ENCODE measurements at places on chromosomes 13 and 19.

DNA sequence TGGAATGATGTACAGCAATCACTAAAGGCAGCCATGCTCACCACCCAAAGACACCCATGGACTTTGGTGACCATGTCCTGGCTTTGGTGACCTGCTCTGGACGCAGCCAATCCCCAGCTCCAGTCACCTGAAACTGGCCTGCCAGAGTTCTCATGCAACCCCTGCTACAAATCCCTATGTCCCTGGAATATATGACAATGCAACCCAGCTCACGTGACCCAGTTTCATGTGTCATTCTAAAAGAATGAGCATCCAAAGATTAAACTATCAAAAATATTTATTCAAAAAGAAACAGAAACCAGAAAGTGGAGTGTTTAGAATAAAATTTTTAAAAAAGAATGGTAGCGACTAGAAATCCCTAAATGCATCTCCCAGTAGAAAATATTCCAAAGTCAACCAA is 203.3 kb upstream of the IRS2 start:
- no peak for DNase-seq

GRCh38 chr13:49400755-49401659 is 42.9 kb downstream of the CAB39L start:
- DNase-seq, result no peak

GRCh38 chr19:30227012-30227621 is 145.1 kb upstream of the ZNF536 start:
- DNase-seq, result no peak

DNA sequence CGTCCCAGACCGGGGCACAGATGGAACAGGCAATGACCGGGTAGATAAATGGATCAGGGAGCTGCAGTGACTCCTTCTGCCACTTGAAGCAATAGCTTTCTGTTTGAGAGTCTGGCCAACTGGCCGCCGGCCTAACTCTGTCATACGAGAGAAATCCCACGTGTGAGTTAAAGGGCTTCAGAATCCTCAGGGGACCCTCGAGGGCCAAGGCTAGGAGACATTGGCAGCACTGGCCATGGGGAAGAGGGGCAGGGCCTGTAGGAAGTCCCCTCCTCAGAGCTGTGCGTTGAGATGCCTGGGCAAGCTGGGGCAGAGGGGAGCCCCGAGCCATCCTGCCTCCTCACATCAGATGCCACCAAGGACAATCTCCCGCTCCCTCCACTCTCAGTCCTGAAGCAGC is 51.6 kb downstream of the KLF2 start:
- DNase-seq, result no peak

DNA sequence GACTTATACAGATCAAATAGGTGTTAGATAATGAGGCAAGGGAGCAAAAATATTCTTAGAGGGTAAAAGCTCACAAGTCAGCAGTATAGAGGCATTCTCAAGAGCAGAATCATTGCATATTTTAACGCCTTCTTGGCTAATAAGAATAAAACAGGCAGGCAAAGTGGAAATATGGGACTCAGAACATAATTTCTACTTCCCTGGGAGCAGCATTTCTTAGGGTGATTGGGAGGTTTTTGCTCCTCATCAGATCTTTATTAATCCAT is 39.6 kb downstream of the LHFPL6 start:
- DNase-seq, result no peak

- DNase-seq, result no peak
These were observed 120.5 kb downstream of the SLC7A1 start for GRCh38 chr13:29474991-29475390.

DNA sequence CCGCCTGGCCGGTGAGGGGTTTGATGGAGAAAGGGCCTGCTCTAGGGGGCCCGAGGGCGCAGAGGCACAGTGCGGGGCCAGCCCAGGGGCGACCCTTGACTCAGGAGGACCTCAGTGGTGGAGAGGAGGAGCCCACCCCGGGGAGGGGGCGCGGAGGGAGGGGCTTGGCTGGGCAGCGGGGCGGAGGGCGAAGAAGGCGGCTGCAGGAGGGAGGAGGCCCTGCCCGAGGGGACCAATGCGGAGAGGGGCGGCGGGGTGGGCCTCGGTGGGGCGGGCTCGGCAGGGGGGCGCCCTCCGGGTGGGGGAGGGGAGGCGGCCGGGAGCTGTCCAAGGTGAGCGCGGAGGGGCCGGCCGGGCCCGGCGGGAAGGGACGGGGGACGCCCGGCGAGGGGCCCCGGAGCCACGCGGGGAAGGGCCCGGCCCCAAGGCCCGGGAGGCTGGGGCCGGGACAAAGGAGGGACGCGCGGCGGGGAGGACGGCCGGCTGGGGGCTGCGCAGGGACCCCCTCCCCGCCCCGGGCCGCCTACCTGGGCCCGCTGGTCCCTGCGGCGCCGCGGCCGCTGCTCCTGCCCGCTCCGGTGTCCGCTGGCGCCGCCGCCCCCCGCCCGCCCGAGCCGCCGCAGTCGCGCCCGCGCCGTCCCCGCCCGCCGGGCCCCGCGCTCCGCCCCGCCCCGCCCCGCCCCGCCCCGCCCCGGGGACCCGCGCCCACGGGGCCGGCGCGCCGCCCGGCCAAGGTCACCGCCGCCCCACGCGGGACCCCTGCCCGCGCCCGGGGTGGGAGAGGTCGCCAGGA is at the start of gene DIRAS1:
Gene DIRAS1, minus strand, starts transcription at position 596 of the 793 bp plus-strand sequence. CDS start 3,566 bp downstream, outside the sequence.
- no peak for DNase-seq

DNA sequence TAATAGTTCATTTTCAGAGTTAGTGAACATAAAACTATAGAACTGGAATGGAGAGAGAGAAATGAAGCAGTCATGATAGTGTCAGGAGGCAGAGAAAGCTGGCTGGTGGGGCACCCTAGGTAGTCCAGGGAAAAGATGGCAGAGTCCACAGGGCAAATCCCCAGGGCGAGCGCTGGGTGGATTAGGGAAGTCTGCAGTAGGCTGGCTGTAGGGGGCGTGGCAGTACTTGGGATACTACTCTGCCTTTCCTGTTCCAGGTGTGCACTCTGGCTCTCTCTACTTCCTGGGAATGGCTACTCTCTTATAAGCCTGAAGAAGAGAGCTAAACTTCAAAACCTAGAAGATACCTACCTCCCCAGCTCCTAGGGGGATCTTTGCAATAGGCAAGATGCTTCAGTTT is 232.9 kb upstream of the SLC10A2 start:
- no peak for DNase-seq

- no peak for DNase-seq
These were observed 81.3 kb downstream of the SACS start for GRCh38 chr13:23352161-23352560.

DNA sequence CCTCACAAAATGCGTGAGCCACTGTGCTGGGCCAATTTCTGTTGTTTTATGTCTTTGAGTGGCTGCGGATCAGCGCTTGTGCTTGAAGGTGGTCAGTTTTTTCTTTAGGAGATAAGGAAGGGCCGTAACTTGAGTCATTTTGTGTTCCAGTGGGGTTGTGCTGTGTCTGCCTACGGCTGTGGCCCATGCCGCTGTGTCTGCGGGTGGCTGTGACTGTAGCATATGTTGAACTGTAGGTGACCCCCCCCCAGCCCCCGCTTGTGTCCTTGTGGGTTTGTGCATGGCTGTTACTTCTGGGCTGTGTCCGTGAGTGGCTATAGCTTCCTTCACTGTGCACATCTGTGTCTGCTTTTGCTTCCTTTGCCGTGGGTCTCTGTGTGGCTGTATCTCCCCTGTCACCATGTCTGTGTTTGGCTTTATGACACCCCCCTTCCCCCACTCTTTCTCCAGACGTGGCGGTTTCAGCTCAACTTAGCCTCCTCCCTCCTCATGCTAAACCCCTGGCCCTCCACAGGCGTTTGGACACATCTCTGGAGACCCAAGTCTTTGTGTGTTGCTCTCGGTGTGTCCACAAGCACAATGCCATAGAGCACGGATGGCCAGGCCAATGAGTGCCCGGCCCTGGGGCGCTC is 675 bp downstream of the PPP1R14A start:
- no peak for DNase-seq

DNA sequence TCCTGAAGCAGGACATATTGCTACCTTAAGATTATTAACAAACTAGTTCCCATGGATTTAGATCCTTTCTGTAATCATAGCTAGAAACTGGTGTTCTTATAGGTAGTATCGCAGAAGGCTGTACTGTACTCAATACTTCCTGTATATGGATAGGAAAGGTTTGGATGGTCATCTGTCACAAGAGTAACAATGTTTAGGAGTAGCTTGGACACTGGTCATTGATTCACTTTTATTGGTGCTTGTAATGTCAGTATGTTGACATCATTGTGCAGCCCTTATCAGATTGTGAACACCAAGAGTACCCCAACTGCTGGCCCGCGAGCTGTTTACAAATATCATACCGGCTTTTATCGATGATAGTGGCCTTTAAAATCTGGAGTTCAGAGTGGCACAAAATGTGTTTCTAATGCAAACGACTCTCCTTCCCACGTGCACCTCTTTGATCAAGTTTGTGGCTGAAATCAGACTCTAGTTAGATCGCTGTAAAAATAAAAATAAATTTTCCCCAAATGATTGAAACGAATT is 605 bp upstream of the CDK8 start:
- DNase-seq, result no peak

DNA sequence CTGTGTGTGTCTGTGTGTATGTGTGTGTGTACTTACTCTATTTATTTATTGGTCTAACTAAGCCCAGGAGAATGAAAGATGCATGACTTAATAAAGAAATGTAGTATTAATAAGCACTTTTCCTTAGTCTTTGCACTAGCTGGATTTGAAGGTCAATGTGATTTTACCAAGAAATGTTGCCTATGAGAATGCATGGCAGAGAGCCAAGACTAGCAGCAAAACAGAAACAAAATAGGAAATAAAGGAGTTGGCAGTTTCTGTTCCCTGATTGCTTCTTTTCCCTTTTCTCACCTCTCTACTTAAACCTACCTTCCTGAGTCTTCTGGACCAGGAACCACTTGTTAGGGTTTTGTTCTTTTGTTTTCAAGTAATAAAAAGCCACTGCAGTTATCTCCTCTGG is 286.1 kb downstream of the KCTD12 start:
- DNase-seq, result peak; percentile 73

DNA sequence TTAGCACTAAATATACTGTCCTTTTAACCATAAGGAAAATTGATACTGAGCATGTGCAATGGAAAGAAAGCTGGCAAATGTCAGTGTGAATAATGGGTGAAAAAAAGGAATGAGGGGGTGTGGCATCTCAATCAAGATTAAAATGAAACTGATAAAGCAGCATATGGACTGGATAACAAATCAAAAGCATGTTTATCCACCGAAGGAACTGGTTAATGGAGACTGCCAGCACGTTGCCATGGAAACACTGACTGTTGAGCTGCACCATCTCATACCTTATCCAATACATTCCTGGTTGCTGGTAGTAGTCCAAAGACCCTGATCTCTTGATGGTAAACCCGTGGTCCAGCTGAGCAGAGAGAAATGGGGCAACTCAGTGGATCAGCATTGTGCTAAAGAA is 311.4 kb upstream of the MAB21L1 start:
- DNase-seq, result no peak

DNA sequence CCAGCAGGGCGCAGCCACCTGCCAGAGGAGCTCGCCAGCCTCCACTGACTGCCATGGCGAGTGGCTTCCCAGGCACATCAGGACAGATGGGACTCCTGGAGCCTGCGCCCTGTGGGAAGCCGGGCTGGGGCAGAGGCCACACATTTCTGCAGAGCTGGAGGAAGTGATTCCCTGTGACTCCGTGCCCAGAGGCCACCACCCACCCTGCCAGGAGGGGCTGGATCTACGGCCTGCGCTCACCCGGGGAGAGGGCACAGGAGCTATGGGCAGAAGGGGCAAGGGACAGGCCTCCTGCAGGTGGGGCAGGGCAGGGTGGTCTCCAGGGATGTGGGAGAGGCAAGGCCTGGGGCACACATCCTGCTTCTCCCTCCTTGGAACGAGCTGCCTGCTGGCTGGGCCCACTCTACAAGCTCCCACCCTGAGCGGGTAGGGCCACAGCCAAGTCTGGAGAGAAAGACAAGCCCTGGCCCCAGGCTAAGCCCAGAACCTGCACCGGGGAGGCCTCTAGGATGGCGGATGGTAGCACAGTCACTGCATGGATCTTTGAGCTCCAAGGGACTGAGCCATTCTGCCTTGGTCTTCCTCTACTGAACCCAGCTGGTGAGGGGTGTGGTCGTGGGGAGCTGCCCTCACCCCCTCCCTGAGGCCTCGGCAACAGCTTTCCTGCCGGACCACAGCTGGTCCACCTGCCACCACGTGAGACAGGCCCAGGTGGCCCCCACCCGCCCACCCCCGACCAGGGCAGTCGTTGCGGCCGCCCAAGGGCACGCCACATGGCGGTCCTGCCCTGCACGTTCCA is 40.6 kb downstream of the CEBPG start:
- DNase-seq, result no peak

GRCh38 chr19:1922803-1923202 is 17.6 kb downstream of the ADAT3 start:
- no peak for DNase-seq

DNA sequence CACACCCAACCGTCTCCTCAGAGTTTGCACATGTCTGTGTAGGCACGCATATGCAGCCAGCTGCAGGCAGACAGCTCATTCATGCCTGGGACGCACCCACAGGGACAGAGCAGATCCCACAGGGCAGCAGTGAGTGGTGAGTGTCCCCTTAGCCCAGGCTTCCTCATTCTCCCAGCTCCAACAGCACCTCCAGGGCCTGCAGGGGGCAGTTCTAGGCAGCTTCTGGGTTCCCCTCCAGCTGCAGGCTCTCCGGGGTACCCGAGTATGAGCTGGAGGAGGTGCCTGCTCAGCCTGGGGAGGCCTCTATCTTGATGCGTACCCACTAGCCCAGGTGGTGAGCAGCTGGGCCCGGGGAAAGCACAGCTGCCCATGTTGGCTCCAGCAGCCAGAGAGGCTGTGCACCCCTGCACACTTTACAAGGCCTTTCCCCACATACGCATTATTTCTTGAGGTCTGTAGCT is 1.3 kb upstream of the SHANK1 start:
- peak; percentile 87 for DNase-seq

GRCh38 chr19:10419646-10420443 is 493 bp upstream of the PDE4A start:
- peak; percentile 95 for DNase-seq

GRCh38 chr19:45130236-45130635 is 30.5 kb downstream of the NKPD1 start:
- no peak for DNase-seq

- DNase-seq, result peak; percentile 71
These were observed 26.5 kb downstream of the RANBP3 start for GRCh38 chr19:5951338-5951861.

- DNase-seq, result no peak
These were observed 227.0 kb upstream of the RFC3 start for GRCh38 chr13:33590936-33591335.

Data from RPMI8226 (cell line).